ENCODE measurements at places on chromosomes 7 and 10.

GRCh38 chr7:152910545-152911225 is 151.1 kb downstream of the ACTR3B start:
- no peak for DNase-seq

DNA sequence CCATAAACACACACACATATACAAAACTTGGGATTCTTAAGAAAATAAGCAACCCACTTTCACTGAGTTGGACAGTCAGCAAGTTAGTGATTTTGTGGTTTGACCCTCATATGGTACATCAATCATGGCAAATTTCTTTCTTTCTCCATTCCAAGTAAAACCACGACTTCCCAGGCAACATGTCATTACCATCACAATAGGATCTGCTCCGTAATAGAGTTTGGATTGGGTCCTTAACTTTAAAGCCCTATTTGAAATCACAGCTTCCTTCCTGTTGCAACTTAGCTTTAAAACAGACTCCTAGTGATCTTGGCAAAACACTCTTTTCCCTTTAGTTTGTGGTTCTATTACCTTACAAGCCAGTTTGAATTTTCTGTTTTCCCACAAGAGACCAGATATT is 483.6 kb downstream of the INHBA start:
- no peak for DNase-seq

- no peak for DNase-seq
Measured at GRCh38 chr10:52999258-52999657, 226.7 kb upstream of the MBL2 start.

DNA sequence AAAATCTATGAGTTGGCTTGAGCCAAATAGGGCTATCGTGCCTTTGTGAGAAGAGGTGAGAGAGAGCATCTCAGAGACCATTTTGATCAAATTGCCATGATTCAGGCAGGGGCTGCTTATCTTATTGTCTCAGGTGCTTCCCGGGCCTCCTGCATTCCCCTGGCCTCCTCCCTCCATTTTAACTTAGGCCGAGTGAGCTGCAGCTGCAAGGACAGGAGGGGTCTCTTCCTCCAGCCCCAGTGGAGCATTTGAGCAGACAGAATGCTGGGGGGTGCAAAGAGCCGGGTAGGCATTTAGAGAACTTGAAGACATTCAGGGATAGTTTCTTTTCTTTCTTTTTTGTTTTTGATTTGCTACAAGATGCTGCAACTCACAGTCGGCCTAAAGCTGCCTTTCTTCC is 59.0 kb downstream of the BUB3 start:
- no peak for DNase-seq

GRCh38 chr10:92573091-92573797 is 649 bp downstream of the IDE start:
- peak; percentile 14 for DNase-seq

GRCh38 chr10:121781101-121781500 is 146.7 kb downstream of the ATE1 start:
- DNase-seq, result no peak

DNA sequence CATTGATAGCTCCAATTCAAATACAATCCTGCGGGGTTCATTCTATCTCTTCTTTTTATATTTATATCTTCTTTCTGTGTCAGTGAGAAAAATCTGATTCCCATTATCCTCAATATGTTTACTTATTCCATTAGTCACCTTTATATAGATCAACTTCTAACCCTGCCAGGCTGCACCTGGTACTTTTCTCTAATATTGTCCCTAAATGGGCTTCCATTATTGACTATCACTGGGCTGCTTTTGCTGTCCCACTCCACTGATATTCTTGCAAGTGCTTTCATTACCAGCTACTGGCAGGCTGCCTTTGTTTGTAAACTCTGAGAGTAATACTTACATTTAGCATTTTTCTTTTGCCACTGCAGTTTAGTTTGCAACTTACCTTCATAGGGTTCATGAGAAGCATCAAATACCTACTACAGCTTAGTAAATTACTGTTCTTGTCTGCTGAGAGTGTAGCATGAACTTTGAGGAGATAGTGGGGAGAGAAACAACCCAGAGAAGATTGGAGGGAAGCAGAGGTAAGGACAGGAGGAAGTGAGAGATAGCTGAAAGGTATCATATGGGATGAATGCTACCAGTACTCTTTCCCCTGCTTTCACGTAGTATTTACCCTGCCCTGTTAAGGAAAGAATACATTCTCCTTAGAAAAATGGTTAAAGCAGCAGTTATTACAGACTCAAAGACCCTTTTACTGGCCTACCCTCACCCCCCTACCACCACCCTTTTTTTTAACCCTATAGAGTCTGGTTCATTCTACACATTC is 119.1 kb downstream of the PHTF2 start:
- no peak for DNase-seq

DNA sequence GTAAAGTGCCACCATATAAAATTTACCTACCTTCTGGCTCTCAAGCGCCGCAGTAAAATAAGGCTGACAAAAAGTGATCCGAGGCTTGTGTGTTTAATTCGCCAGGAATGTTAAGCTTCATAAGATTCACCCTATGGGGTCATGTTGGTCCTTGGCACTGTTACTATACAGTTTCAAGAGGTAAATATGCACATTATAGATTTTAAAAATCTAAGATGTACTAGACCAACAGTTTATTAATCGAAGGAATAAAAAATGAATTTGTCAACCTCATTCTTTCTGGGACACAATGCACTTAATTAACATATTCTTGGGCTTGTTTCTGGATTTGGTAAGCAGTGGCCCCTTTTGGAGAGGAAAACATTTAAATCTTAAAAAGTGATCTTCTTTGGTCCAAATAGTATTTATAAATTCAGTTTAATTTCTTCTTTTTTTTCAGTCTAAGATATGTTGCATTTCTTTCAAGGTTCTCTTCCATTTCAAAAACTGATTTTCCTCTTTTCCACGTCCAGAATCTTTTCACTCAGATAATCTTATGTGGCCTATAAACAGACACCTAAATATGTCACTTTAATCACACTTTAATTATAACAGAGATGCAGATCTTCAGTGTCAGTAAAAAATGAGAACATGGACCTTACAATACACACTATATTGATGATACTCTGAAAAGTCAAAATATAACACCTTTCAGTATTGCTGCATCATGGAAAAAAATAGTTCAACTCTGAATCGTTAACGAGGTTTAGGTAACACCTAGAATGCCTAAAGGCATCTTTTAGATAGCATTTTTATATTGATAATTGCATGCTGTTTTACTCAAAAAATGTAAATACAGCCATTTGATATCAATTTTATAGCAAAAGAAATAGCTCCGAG is 3.8 kb upstream of the SKIDA1 start:
- DNase-seq, result peak; percentile 27

- no peak for DNase-seq
Measured at GRCh38 chr7:53541475-53541874, 506.0 kb downstream of the POM121L12 start.

DNA sequence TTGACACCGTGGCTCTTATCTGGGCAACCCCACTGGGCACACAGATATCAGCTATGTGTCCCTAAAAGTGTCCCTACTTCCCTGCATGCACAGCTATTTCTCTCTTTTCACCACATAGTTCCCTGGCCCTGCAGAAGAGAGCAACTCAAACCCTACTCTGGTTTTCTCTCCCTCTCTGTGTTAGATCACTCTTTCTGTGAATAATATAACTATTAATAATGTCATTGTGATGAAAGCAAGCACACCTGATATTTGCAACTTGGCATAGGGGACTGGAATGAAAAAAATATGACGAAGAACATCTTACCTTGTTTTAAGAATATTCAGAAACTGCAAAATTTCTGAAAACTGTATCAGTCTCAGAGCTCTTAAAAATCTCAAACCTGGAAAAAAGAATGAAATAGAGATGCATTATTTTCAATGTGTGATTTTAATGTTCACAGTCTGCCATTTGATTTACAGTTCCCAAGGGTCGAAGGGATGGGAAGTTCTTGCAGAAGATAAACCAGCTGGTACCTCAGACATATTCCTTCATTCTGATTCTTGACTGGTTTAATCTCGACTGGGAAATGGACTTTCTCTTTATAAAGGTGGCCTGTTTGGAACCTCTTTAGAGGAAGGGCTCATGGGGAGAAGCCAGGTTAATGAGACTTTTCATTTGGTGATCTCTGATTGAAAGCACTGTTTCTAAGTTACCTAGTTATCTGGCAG is 516.8 kb downstream of the KCNMA1 start:
- DNase-seq, result no peak

DNA sequence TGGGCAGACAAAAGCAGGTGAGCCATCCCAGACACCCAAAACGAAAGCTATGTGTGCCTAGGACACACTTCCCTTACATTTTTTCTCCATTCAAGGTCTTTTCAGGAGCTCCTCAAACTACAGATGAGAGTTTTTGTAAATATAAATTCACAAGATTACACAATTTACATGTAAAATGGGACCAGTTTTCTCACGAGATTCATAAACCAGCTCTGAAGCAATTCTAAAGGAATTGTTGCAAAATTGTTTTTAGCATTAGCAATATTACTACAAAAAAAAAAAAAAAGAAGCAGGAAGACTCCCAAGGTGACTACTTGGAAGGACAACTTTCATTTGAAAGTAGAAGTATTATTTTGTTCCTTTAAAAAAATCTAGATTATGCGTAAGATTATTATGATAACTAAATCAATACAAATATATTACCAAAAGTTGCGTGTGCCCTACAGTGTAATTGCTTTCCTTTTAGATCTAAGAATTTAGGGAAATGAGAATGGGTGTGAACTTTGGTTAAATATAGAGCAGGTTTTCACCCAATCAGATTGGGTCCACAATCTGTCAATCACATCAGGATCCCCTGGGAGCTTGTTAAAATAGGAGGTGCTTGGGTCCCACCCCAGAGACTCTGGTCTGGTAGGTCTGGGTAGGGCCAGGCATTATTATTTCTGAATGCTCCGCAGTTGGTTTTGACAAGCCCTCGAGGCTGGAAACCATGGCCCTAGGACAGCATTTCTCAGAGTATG is 72.2 kb downstream of the TBXAS1 start:
- no peak for DNase-seq

DNA sequence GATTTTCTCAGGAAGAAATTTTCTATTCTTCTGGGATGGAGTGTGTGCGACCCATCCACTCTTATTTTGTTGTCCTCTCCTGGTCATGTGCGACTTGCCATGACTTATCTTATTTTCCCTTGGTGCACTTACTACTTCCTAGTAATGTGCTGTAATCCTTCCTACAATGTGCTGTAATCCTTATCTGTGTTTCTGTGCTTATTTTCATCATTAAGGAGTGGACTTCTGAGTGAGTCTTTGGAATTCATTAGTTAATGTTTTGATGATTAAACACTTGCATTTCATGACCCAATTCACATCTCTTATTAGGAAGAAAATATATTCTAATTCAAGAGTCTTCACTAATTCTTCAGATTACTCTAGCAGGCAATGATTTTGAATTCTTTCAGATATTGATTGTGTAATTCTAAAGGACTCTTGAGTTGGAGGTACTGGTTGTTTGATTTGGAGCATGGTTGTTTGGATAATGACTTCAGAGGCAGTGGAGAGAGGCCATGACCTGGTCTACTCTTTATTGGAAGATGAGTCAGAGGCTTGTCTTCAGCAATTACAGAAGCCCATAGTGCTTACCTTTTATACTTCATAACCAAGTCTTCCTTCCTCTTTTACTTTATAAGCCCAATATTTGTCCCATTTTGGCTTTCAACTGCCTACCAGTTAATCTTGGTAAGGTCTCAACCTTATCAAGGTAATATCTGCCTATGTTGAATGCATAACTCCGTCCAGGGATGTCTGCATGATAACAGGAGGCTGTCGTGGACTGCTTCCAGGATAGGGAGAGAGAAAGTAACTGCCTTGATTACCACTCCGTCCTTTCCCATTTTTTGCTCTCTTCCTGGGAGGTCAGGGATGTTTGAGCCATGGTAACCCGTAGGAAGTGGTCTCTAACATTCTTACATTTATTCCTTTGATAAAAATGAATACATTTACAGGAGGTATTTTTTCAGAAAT is 278.3 kb upstream of the SP8 start:
- DNase-seq, result no peak

DNA sequence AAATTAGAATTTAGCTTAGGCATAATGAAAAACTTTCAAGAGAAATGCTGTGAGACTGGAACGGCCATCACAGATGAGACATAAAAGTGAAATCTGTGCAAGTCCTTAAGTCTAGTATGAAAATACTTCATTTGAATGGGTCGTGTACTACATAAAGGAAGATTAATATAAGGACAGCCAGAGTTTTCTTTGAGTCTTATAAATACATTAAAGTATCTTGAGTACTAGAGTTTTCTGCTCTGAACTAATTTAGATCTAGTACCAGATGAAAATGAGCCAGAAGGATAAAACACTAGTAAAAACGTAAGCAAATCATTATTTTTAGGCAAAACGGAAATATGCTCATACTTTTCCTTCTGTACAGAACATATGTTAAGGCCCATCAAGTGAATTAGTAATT is 93.1 kb downstream of the ATE1 start:
- no peak for DNase-seq
